ENCODE measurements at places on chromosomes 2 and 18.
A peak's percentile ranks its signal among the peaks of the same experiment; 100 is the strongest.

DNA sequence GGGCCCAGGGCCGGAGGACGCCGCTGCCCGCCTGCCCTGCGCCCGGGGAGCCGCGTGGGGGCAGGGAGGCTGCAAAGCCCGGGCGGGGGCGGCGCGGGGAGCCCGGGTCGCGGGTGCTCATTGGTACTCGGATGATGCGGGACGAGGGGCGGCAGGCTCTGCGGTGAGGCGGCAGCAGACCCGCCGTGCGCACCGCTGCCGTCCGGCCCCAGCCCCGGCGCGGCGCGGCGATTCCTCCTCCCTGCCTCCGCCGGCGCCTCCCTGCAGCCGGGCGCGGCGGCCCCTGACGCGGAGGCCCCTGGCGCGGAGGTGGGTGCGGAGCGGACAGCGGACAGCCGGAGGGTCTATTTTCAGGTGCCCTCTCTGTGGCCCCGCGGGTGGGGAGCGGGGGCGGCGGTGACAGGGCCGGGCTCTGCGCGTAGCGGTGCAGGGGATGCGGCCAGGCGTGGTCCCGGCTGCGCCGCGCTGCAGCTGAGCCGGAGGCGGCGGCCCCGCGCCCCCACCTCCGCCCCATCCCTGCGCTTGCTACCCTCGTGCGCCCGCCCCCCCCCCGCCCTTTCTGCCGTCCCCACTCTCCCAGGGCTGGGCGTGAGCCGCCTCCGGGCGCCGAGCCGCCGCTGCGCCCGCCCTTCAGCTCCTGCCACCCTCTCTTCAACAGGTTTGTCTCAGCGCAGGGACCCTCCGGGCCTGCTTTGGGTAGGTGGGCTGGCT is 640 bp downstream of the SPTBN1 start:
- DNase-seq: no peak

GRCh38 chr2:199455545-199456382 is 2.0 kb downstream of the SATB2 start:
- no peak for DNase-seq

DNA sequence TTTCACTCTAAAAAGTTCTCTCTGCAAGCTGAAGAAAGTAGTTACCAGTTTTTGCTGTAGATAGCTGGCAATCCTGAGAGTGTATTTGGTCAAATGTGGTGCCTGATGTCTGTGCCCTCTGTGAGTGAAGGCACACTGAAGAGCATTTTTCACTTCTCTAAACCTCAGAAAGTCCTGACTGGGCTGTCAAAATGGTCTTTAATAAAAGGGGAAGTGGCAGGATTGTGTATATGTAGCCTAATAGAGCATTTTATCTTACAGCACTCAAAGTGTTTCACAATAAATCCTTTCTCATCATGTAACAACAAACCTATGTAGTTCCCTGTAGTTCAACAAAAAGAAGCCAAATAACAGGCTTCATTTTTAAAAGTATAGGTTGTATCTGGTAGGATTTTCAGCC is 1552.3 kb upstream of the SLC39A10 start:
- DNase-seq: no peak

DNA sequence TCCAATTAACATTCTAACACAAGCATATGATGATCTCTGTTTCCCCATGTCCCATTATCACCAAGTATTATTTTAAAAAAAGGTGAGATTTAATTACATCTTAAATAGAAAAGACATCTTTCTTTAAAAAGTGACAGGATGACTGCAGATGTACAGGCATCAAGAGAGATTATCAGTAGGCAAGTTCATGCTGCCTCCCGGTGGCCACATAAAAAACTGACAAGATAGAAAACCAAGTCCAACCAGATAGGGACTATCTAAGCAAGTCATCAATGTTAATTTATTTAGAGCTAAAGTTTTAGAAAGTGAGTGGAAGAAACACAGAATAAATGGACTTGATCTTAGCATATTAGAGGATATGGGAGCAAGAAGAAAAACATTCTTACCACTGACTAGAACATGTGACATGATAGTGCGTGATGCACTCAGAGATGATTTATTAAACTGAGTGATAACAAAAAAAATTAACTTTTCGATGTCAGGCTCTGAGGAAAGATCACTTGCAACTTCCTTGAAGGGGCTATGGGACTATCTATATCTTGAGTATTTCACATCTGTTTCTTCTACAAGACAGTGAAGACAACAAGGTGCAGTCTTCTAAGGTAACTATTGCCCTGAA is 5.4 kb upstream of the TDRD15 start:
- no peak for DNase-seq

DNA sequence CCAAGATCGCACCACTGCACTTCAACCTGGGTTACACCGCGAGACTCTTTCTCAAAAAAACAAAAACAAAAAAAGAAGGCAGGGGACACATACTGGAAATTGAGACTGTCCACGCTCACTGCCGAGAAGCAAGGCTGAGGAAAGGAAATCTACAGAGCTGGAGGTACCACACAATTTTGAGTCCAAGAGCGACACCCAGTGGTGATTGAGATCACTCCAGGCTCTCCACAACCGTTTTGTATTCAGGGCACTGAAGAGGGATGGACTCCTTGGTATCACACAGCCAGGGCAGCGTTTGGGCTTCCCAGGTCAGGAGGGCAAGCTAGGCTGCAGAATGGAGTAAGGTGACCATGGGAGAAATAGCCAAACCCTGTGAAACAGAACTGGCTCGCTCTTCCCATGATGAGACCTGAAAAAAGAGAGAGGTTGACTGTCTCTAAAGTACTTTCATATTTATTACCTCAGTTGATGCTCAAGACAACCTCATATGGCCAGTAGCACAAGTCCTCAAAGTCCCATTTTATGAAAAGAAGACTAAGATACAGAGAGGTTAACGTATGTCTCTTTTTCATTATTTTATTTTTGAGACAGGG is 74.5 kb upstream of the YPEL5 start:
- peak; percentile 39 for DNase-seq

DNA sequence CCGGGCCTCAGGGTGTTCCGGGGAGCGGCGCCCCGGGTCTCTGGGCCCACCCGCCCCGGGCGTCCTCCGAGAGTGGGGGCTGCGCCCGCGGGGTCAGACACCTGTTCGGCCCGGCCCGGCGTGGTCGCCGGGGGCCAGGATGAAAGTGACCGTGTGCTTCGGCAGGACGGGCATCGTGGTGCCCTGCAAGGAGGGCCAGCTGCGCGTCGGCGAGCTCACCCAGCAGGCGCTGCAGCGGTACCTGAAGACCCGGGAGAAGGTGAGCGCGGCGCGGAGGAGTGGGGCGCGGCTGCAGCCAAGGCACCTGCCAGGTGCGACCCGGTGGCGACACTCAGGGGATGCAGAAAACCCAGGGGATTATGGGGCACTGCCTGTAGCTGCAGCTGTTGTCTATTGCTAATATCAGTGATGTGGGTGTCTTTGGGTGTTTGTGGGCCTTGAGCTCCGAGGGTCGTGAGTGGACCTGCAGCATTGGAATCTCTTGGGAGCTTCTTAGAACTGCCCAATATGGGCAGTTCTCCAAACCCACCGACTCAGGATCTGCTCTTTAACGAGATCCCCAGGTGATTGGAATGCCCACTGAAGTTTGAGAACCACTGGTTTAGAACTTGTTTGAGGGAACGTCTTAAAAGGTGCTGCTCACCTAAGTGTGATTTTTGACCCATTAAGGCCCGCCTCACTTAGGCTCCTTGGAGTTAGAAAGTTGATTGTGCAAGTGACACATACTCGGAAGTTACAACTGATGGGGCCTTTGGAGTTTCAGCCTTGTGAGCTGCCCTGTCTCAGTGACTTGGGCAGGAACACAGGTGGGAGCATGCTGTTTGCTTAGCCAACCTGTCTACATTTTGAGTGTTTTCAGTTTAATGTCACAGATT is 823 bp downstream of the PARD3B start:
- no peak for DNase-seq

DNA sequence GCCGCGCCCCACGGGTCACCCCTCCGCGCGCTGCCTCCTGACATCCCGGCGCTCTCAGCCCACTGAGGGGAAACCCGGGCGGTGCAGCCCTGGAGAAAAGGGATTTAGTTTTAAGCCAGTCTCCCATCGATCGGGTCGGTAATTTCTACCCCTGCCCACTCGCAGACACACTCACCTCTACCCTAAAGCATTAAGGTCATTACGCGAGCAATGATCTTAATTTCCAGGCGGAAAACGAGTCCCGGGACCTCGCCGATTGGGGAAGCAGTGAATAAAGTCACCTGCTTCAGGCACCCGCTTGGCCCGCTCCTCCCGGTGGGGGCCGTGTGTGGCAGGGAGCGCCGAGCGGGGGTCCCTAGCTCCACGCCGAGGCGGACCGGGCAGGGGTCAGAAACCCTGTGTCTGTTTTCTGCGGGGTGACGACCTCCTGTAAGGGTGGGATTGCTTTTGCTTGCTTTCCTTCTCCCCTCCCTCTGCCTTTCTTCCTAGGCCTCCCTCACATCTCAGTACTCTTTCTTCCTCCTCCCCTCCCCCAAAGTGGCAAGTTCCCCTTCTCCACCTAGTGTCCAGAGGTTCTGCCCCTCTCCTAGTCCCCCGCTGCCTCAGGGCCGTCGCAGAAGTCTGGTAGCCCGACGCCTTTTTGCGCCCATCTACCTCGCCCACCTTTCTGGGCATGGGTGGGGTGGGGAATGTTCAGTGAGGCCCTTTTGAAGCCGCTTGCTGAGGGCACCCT is 142.6 kb downstream of the MEIS1 start:
- DNase-seq: no peak

- no peak for DNase-seq
Measured at GRCh38 chr18:22424565-22424963, 6.8 kb upstream of the CTAGE1 start.

All from effector CD4-positive, alpha-beta T cell (primary cell).